Dermis blood vessel endothelial cell (primary cell): ENCODE measurements at places on chromosomes 3 and 15. TPM values are rescaled to one million over a fixed set of nuclear protein-coding genes. Genes with fewer than 3 reads are reported as not detected.

HDGFL3 gene
- 138 and 168 TPM in 2 replicates for total RNA-seq

CCR2 gene
- not detected in 2 replicates for total RNA-seq

PAQR9 gene
- total RNA-seq = not detected in 2 replicates

TMEM40 gene
- not detected in 2 replicates for total RNA-seq

SH2D7 gene
- total RNA-seq = not detected in 2 replicates

RAD51 gene
- total RNA-seq = 4.8 and 10.7 TPM in 2 replicates

ZNF80 gene
- total RNA-seq = not detected in 2 replicates

RGMA gene
- 0.34 and 0.47 TPM in 2 replicates for total RNA-seq

CD200 gene
- 3.4 and 3.7 TPM in 2 replicates for total RNA-seq

TUSC7 gene
- not detected in 2 replicates for total RNA-seq

GABRR3 gene
- not detected in 2 replicates for total RNA-seq

CDCP1 gene
- total RNA-seq = 0.09 and 0.17 TPM in 2 replicates

SCG5 gene
- 0.34 TPM in 1 of 2 replicates, not detected in the other for total RNA-seq

KBTBD13 gene
- not detected in 2 replicates for total RNA-seq

CHRM5 gene
- 0.17 TPM in 1 of 2 replicates, not detected in the other for total RNA-seq

DOCK3 gene
- total RNA-seq = under 0.01 TPM in 1 of 2 replicates, not detected in the other

SLC22A14 gene
- total RNA-seq = 0.17 TPM in 1 of 2 replicates, not detected in the other

PYGO1 gene
- 0.19 and 0.51 TPM in 2 replicates for total RNA-seq

CMC1 gene
- 3.4 and 3.5 TPM in 2 replicates for total RNA-seq

THUMPD3 gene
- total RNA-seq = 23.5 and 30.9 TPM in 2 replicates

DNA sequence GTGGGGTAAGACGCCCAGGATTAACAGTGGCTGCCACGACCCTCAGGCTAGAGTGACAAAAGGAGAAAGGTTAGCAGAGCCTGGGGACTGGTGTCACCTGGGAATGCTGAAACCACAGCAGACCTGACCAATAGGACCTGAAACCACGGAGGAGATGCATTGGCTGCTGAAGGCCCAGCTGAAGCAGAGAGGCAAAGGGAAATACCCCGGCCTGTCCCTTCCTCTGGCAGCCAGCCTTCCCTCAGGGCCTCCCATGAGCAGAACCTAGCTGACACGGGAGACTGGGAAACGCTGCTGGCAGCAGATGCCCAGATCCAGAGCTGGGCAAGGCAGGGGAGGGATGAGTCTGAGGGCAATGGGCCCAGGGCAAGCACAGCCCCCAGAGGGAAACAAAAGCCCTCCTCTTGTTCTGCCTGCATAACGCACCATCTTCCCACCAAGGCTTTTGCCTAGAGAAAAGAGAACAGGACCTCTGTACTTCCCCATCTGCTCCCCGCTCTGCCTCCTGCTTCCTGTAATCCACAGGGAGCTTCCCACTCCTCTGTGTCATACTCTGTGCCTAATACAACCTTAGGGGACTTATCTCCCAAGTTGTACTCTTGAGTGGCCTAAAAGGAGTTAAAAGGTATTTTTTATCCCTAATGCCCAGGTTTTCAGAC lies 216.2 kb downstream of the ABHD5 start:
- no peak for DNase-seq

DNA sequence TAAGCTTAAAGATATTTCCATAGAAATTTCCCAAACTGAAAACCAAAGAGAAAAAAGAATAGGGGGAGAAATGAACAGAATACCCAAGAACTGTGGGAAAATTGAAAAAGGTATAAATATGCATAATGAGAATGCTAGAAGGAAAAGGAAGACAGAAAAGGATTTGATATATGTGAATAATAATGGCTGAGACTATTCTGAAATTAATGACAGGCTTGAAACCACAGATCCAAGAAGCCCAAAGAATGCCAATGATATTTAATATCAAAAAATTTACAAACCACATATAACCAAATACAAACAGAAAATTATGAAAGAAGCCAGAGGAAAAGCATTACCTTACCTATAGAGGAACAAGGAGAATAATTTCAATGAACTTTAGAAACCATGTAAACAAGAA lies 153.0 kb downstream of the ANXA2 start:
- no peak for DNase-seq

DNA sequence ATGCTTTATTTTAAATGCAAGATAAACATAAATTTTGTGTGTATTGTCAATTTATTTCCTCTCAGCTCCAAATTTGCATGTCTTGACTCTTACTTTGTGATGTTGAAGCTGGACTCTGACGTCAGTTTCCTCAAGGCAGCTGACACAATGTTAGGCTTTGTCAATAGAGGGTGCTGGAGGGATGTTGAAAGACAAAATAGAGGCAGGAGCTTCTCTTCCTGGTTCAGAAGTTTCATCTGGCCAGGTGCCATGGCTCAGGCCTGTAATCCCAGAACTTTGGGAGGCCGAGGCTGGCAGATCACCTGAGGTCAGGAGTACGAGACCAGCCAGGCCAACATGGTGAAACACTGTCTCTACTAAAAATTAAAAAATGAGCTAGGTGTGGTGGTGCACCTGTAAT lies 408.6 kb downstream of the GBE1 start:
- peak; percentile 80 for DNase-seq

- DNase-seq = peak; percentile 88
These were observed 18.6 kb upstream of the TICRR start for GRCh38 chr15:89556413-89557262.

GRCh38 chr3:61897848-61898247 lies 336.5 kb downstream of the PTPRG start:
- DNase-seq = no peak

DNA sequence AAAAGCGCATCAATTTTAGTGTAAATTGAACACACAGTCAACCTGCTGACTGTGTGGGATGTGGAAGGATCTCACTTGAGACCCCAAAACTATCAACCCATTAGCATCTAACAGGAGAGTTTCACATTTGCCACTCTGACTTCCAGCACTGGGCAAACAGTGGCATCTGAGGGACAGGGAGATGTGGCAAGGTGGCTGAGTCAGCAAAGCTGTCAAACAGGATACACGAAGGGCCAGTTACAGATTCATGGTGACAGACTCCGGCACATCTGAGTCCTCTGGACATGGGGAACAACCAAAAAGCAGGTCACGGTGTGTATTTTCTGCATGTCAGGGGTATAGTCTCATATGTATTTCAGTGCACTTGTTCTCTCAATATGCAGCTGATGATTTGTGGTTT lies 573.4 kb upstream of the PPP2R3A start:
- no peak for DNase-seq

DNA sequence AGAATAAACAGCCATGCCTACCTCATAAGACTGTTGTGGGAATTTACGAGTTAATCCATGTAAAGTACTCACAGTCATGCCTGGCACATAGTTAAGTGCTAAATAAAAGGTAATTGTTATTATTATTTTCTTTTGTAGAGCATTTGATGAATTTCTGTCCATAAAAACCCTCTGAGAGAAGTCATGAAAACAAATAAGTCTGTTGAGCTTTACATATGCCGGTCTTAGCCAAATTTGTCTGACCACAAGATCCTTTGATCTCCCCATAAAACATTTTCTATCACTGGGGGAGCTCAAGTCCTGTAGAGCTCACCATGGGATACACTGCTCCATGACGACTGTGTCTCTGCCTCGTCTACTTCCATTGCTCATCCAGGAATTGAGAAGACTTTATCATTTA lies 114.0 kb downstream of the MAGI1 start:
- no peak for DNase-seq

DNA sequence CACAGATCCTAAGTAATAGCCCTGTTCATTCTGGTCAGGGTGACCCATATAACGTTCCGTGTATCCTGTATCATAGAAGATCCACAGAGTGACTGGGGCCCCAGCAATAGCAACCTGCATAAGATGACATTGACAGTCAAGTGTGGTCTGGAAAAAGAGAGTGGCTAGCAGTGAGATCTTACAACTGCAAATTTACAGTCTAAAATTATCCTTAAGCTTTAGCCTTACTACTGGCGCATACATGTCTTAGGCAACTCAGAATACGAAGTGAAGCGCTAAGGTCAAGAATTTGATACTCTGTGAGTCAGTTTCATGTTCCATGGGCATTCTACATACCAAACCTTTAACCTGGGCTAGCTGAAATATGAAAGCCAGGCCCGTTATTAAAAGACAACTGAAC lies 29.2 kb upstream of the IGDCC4 start:
- DNase-seq = no peak

DNA sequence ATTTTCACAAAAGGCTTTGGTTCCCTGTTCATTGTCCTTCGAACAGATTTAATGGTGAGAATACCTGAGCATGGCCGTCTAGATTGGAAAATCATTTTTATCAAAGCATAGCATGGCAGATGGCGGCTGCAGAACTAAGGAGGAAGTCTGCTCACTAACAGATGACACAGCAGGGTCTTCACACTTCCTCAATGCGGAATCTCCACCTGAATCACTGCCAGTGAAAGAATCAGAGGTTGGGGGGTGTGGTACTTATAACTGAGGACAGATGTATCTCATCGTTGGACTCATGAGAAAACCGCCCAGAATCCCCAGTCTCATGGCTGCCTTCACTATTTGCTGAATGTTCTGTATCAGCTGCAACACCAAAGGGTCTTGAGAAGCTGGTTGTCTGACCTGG lies 31.6 kb upstream of the PYGO1 start:
- no peak for DNase-seq

GRCh38 chr3:145943952-145944351 lies 217.0 kb downstream of the PLOD2 start:
- no peak for DNase-seq

GRCh38 chr3:66353530-66353929 lies 132.7 kb downstream of the SLC25A26 start:
- DNase-seq = peak; percentile 46

- DNase-seq = no peak
These were observed 1.3 kb upstream of the PPP4R2 start for GRCh38 chr3:72995337-72995736.

GRCh38 chr15:76172782-76173181 lies 113.0 kb downstream of the TMEM266 start:
- DNase-seq = no peak

DNA sequence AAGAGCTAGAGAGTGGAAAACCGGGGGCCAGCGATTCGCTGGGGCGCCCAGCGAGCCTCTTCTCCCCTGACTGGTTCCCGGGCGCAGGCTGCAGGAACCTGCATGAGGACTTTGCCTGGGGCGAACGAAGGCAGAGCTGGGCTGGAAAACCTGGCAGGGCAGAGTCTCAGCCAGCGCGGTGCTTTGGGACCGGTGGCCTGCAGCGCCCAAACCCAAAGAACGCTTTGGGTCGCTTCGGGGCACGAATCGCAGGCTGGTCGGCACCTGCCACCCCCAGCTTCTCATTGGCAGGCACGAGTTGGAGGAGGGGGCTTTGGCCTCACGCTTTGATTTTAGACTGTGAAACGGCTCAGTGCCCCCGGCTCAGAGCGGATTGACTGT lies 3.0 kb downstream of the ONECUT1 start:
- no peak for DNase-seq

DNA sequence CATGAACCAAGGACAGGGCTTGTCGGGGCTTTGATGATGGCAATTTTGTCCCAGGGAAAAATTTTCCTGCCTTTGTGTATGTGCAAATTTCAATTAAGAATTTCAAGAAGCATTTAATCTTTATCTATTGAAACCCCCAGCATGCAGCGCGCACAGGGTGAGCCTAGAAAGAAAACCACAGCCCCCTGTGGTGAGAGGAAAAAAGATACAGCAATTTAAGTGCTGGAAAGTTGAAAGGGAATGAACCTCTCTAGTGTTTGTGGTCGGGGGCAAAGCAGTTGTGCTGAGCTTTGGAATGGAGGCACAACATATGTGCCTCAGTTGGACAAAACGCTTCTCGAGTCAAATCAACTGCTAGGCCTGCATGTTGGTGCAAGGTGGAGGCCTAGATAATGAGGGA lies 111.8 kb upstream of the C15orf61 start:
- DNase-seq = no peak

DNA sequence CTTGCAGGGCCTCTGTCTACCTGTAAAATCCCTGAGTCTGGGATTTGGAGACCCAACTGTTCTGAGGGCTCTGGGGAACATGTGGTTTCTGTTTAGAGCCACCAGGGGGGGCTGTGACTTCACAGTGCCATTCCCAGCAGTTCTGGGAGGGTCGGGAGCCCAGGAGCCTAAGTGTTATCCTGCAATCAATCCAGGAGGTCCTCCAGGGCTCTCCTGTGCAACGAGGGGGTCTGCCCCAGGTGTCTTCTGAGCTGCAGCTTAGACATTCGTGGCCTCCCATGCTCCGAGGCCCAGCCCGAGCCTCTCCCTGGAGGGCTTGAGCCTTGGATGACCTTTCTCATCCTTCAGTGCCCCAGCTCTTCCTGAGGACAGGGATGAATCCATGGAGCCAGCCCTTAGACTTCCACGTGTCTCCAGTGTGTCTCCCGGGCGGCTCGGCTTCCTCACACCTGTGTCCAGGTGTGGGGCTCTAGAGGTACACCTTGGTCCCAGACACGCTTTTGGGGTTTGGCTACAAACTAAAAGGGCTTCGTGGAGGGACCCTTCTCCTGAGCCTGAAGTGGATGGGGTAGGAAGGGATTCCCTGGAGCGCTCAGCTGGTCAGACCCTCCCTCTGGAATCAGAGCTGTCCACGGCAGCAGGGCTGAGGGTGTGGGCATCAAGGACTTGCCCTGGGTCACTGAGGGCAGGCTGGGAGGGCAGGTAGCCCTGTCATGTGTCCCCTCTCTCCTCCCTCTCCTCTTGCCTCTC lies 20.3 kb upstream of the ABTB1 start:
- DNase-seq = peak; percentile 79

GRCh38 chr3:35500641-35501350 lies 138.5 kb upstream of the ARPP21 start:
- no peak for DNase-seq

GRCh38 chr15:74627766-74628165 lies 12.1 kb downstream of the CLK3 start:
- DNase-seq = no peak

DNA sequence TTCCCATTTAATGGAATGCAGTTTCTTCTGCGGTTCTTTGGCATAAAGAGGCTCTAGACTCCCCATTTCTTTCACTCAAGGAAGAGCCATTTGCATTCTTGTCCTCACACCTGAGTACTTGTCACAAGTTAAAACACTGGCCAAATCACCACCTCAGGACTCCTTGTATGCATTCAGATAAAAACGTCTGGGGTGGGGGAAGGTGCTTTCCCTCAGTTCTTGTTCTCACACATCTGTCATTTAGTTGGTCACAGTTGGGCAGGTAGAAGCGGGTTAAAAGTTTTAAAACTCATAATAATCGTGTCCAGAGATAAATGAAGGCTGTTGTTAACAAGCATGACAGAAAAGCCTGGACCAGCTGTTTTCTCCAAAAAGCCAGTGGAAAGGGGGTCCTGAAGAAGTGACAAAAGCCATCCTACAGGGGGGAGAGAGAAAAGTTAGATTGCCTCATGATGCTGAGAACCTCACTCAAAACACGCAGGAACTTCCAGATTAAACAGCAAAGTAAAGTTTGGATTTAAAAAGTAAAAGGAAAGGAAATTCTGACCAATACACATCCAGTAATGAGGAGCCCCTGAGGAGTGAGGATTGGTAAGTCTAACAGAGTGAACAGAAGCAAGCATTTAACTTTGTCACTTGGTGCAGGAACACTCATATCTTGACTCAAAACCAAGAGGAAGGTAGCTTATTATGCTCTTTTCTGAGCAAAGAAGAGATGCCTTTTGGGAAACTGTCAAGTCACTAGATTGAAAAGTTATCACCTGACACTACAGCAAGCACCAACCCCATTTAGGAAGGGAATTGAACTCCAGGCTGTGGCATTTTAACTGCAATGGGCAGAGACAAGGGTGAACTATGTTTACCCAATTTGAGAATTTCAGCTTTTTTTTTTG lies 2.8 kb downstream of the BCL2L10 start:
- no peak for DNase-seq

- peak; percentile 65 for DNase-seq
These were observed 28.9 kb downstream of the CDAN1 start for GRCh38 chr15:42707873-42708544.
